Stimulated activated CD4-positive, alpha-beta T cell treated with anti-CD3 and anti-CD28 coated beads, Interleukin-2, amount 100 ng/mL, for 4 hours (primary cell): ENCODE measurements at places on chromosomes 7 and 10.

- no peak for DNase-seq
Measured at GRCh38 chr10:89653410-89653869, 8.4 kb upstream of the PANK1 start.

- no peak for DNase-seq
Measured at GRCh38 chr7:36957620-36958019, 233.3 kb upstream of the AOAH start.

DNA sequence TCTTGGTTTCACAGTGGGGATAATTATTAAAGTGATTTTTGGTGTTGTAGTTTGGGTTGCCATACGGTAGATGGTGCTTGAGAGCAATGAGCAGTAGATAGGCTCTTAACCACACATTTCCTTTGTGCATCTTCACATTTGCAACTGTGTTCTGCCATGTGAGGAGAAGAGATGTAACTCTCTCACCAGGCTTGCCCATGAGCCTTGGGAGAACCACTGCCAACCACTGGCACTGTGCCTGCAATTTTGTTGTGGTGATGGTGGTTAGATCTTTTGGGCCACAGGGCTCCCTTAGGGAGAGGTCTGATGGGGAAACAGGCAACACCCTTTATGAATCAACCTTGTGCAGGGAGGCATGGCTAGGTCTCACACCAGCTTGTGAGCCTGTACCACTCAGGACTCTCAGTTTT is 204.3 kb downstream of the CCDC7 start:
- DNase-seq: no peak

DNA sequence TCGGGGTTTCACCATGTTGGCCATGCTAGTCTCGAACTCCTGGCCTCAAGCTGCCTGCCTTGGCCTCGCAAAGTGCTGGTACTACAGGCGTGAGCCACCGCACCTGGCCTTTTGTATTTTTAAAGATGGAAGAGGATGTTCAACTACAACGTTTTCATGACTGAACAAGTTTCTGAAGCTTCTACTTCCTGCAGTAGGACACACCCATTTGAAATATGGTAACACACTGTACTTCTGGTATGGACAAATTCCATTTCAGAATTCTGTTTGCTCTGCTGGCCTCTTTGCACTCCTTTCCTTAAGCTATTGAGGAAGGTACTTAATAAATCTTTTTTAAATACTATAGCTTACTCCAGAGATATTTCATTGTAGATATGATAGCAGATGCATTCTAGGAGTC is 10.9 kb upstream of the CDK1 start:
- DNase-seq: no peak

- DNase-seq: no peak
Measured at GRCh38 chr10:80392250-80392649, 16.1 kb upstream of the PRXL2A start.

DNA sequence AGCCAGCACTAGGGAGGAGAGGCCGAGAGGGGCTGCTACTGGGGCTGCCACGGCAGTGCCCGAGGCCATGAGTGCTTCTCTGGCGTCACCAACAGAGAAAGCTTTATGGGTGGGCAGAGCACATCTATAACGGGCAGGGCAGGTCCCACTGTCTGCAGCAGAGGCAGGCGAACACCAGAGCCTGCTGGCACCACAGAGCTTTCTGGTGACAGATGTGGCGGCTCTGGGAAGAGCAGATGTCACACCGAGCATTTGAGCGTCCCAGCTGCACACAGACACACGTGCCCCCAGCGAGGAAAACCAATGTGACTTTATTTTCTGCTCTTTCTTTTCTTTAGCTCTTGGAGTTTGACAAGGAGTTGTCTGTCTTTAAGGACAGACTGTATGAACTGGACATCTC is 20.5 kb downstream of the NKX6-2 start:
- no peak for DNase-seq

GRCh38 chr7:119945822-119946221 is 327.2 kb upstream of the KCND2 start:
- no peak for DNase-seq

- DNase-seq: no peak
Measured at GRCh38 chr7:16925609-16926008, 43.8 kb upstream of the AGR3 start.

DNA sequence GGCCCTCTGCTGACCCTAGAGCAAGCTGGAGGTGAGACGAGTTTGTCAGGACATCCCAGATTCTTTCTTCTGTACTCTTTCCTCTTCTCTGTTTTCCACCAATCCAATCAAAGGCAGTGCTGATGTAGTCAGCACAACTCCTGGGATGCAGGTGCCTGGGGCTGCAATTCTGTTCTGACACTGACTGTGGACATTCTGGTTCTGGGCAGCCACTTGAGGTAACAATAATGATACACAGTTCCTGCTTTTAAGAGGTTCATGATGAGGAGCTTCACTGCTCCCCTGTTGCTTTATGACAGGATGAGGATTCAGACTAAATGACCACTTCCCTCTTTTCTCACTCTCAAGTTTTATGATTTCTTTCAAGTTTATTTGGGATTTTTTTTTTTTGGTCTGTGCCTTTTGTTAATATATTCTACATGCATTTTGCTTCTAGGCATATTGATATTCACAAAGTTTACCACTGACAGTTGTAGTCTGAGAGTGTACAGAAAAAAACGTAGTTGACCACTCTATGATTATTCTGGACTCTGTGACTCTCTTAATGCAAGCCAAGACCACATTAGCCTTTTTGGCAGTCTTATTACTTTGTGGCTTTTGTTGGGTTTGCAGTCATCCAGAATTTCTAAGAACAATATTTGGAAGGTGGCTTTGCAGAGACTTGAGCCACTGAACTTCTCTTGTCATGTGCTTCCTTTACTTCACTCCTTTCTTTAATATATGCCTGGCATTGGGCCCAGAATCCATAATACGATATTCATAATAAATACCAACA is 247.6 kb downstream of the AUTS2 start:
- no peak for DNase-seq

GRCh38 chr7:93757426-93757825 is 133.1 kb downstream of the TFPI2 start:
- DNase-seq: no peak

GRCh38 chr10:52739380-52740154 is 33.0 kb downstream of the MBL2 start:
- no peak for DNase-seq

GRCh38 chr7:140475747-140476333 is 3.5 kb downstream of the MKRN1 start:
- peak; percentile 44 for DNase-seq

GRCh38 chr10:69056129-69056528 is 31.8 kb upstream of the SRGN start:
- DNase-seq: no peak

- no peak for DNase-seq
Measured at GRCh38 chr10:10235003-10235402, 782.7 kb upstream of the CELF2 start.

DNA sequence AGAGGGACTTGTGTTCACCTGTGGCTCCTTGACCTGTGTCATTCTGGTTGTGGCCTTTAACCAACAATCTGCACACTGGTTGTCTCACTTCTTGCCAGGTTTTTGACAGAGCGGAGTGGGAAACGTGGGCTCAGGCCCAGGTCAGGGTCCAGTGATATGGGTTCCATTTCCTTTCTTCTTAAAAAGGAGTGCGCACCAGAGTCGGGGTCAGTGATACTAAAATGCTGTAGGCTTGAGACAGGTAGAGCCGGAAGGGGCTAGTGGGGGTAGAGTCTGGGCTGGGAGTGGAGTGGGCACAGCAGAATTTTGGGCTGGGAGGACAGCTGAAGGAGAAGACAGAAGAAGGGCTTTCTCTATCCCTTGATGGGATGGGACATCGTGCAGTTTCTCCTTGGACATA is 61.2 kb downstream of the SH2D4B start:
- no peak for DNase-seq

- DNase-seq: no peak
Measured at GRCh38 chr10:128576943-128577670, 450.9 kb upstream of the MKI67 start.

GRCh38 chr7:106345421-106346166 is 60.8 kb upstream of the NAMPT start:
- peak; percentile 40 for DNase-seq

DNA sequence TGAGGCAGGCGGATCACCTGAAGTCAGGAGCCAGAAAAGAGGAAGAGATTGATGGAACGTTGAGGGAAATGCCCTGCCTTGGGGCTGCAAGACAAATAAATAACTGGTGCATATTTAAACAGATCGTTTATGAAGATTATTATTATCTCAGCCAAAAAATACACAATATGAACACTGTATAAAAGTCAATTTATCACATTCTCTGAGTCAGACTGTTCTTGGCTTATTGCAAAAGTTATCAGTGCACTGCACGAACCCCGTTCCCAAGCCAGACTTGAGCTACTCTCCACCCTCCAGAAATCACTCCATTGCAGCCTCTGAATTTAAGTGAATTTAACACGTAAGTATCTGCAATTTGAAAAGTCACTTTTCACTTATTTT is 1.6 kb downstream of the DNMBP start:
- DNase-seq: no peak

GRCh38 chr7:100545360-100546128 is 6.5 kb downstream of the AGFG2 start:
- DNase-seq: no peak

GRCh38 chr10:73818402-73818801 is 7.0 kb upstream of the NDST2 start:
- DNase-seq: no peak

- DNase-seq: peak; percentile 9
Measured at GRCh38 chr7:89607792-89608191, 546.5 kb upstream of the STEAP1 start.

DNA sequence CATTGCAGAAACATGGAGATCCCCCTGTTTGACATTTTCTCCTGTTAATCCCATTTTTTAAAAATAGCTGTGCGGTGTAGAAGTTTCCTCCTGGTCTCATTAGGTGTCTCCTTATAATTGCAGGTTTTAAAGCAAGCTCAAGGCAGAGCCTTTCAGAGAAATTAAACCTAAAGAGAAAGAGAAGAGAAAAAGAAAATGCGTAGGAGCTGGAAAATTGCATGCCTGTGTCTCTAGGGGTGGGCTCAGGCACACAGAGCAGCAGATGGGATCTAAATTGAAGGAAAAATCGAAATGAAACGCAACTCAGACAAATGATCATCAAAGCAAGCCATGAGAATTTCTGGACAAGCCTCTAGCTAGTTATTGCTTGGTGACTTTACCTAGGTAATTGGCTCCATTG is 40.1 kb downstream of the GPR26 start:
- DNase-seq: no peak

DNA sequence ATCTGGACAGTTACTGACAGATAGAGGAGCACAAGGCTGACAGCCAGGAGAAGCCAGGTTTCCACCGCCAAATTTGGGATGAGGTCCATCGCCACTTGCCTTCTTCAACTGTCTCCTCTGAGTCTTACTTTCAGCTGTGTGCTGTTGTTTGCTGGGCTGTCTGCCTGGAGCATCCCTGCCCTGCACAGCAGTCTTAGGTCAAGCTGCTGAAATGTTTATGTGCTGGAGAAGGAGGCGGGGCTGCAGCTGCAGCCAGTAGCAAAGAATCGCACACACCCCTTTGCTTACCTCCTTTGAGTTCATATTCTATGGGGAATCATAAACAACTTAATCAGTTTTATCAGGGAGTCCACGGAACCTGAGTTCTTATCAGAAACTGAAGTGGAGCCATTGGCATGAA is 20.1 kb upstream of the CYP3A5 start:
- no peak for DNase-seq

DNA sequence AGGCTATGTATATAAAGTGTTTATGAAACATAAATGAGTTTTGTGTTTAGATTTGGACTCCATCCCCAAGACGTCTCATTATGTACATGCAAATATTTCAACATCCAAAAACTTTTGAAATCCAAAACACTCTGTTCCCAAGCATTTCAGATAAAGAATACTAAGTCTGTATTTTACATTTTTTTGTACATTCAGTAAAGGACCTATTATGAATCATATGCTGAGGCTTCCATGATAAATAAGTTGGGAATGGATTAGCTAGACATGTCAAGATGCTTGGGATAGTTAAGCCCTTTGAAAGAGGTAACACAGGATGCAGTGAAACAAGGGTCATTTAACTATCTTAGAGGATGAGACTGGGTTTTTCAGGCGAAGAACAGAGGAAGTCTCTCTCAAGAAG is 262.9 kb downstream of the SNX13 start:
- no peak for DNase-seq

GRCh38 chr7:71443191-71443530 is 311.2 kb downstream of the GALNT17 start:
- no peak for DNase-seq

- DNase-seq: no peak
Measured at GRCh38 chr7:149245244-149245643, 5.8 kb downstream of the ZNF212 start.

GRCh38 chr10:34121781-34122622 is 693.1 kb downstream of the PARD3 start:
- DNase-seq: no peak

GRCh38 chr10:132458586-132459300 is 61.7 kb downstream of the PWWP2B start:
- DNase-seq: peak; percentile 48

DNA sequence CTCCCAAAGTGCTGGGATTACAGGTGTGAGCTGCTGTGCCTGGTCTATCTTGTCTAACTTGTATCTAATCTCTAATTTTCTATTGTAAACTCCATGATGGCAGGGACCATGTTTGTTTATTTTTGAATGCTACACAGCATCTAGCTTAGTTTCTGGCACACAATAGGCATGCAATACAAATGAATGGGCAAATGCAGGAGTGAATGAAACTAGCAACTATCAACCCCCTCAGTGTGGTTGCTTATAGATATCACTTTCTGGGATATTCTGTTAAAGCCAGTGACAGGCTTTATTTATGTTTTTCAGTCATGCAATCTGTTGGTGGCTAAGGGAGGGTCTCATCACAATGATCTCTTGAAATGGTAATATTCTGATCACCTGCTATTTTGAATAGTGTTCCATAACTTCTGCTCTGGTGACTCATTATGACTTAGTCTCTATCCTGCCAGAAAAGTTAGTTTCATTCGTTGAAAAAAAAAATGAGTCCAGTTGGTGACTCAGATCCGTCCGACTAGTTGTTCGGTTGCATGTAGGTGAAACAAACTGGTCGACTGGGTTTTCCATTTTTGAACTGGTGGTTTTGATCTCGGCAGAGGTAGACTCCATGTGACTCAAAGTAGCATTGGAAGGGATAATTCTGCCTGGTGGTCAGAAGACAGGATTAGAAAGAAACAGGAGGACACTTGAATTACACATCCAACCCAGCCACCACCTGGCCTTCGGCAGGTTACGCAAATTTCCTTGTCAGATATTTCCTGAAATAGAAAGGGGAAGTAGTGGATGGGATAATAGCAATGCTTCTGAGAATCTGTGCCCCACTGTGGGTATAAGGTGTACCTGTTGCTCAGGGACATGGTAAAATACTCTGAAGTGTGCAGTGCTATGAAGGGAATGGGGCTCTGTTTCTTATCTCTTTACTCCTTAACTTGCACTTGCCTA is 76.8 kb downstream of the GATA3 start:
- DNase-seq: no peak

GRCh38 chr10:60488111-60488669 is 98.5 kb upstream of the ANK3 start:
- DNase-seq: no peak

DNA sequence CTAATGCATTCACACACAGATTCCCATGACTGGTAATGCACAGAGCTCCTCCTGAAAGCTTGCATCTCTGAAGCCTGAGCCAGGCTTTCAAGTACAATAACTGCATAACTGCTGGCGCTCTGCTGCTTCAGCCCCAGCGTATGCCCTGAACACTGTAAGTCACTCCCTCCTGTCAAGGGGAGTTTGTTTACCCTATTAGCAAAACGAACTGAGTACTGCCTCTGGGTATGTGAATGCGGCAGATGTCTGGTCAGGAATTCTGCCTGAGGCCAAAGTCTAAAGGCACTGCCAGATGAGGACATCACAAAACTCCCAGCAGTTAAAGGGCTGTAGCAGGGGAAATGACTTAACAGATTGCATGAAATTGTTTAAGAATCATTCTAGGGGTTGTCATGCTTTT is 97.7 kb downstream of the NRCAM start:
- DNase-seq: no peak
